ENCODE measurements at places on chromosomes 4 and X. TPM values are rescaled to one million over a fixed set of nuclear protein-coding genes. Genes with fewer than 3 reads are reported as not detected.

- DNase-seq, result no peak
Measured at GRCh38 chrX:147920161-147920666, 8.5 kb downstream of the FMR1 start.

DNA sequence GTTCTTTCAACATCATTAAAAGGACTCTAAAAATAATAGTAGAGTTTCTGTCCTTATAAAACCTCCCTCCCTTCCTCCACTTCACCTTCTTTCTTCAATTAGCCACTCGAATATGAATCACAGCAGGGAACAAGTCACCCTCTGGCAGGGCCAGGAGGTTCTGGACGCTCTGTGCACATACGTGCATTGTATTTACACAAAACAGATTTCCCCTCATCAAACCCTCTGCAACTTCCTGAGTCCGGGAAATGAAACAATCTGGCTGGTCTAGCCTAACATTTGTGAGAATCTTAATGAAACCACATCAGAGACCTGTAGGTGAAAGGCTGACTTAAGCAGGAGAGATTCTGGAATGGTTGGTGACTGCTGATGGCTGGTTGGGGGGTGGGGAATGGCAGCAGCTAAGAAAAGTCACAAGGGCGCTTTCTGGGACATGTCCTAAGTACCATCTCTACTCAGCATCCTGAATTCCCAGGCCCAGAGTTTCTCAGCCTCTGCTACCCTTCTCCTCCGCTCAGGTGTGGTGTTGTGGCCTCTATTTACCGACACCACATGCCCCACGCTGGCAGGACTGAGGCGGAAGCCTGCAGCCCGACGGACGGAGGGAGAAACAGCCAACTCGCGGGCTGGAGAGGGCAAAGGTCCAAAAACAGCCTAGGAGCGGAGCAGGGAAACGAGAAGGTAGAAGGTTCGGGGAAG is 1.0 kb downstream of the ZDHHC9 start:
- DNase-seq, result no peak

DNA sequence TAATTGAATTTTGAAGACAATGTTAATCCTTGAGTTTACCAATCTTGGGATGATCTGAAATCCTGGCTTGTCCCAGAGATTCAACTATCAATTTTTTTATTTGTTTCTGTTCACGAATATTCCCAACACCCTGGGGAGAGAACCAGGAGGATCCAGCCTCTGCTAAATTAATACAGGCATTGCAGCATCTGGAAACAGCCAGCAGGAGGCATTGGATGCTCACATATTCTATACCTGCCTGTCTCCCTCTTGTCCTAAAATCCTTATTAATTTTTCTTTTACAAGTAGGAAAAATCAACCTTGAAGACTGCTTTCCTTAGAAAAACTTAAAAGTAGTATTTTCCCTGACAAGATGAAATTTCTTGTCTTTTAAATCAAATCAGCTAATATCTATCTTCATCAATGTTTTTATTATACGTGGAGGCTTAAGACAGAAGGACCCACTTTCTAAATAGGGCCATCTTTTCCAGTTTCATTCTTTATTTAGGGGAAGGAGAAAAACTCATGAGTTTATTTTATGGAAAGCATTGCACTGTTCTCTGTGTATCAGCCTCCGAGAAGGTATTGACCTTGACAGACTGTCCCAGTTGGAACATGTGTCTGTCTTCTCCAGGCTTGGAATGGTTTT is 102.4 kb downstream of the CLNK start:
- no peak for DNase-seq

KLKB1 gene
- total RNA-seq, result not detected

- no peak for DNase-seq
Measured at GRCh38 chrX:40784516-40785151, 49.3 kb upstream of the MED14 start.

RENBP gene
- 7.6 TPM for total RNA-seq

- no peak for DNase-seq
Measured at GRCh38 chr4:148980782-148981480, 538.7 kb upstream of the NR3C2 start.

DNA sequence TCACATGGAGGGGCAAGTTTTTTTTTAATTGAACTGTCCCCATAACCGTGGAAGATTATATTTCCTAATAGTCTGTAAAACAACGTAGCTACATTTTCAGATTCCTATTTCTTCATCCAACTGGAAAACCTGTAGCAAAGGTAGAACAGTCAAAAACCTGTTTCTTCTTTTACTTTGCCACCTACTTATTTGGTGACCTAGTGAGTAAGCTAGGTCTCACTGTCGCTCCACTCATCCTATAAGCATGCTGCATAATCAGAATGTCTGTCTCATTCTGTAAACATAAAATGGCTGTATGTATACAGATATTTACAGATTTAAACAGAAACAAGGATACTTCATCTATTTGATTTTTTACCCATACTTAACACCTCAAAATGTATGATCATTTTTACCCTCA is 20.4 kb downstream of the MAML3 start:
- DNase-seq, result no peak

DNA sequence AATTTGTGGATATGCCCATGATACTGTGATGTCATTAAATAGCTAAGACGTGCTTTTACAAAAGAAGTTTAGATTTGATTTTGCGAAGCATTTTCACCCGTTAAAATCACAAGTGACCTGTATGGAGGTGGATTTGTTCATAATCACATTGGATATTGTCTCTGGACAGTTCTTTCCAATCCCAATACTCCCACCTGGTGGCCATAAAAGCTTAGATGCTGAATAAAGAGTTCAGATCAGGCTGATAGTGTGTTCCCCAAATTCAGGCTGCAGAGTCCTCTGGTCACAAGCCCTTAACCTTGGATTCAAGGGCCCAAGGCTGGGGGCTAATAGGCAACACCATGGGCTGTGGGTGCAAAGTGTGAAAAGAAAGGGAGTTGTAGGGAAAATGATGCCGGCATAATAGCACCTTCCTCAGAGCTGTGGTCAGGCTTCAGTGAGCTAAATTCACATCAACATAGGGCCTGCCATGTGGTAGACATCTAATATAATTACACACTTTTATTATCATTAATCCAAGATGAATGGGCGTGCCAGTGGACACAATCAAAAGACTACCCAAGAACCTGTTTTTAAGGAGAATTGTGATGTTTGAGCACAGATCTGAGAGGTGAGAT is 28.1 kb downstream of the SMIM43 start:
- no peak for DNase-seq

DNA sequence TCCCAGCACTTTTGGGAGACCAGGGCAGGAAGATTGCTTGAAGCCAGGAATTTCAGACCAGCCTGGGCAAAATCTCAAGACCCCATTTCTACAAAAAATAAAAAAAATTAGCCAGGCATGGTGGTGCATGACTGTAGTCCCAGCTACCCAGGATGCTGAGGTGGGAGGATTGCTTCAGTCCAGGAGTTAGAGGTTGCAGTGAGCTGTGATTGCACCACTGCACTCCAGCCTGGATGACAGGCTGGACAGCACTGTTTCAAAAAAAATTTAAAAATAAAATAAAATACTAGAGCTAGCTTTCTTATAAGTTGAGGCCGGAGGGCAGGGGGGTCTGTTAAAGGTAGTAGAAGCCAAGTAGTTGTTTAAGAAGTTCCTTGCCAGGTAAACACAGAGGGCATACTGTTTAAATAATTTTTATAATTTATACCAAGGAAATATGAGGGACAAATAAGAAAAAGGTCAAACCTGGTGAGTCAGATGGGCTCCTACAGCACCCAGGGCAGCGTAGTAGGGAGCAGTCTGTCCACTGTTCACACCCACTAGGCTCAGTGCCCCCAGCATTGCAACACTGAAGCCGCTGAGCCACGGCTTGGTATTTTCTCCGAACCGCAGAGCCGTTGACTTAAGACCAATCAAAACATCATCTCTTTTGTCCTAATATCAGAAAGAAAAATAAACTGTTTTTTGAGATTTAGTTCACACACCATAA is 17.3 kb downstream of the COQ2 start:
- no peak for DNase-seq

AFF2 gene
- 1.0 TPM for total RNA-seq

DNA sequence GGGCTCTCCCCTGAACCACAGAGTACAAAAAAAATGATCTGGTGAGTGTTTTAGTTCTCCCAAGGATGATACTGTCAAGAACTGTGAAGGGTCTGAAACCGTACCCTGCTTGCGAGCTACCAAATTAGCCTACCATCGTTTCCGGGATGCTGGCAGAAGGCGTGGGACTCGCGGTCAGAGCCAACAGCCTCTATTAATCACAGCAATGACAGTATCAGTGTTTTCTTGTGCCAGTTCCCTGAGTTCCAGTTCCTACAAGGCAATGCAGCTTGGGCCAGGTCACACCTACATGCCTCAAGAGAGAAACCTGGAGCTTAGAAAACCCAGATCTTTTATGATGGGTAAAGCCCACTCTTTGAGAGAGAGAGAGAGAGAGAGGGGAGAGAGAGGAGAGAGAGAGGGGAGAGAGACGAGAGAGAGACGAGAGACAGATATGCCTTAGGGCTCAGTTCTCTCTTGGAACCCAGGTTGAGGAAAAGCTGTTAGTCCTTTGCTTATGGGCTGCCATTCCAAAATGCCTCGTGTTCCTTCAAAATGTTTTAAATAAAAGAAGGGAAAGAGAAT is 327.8 kb downstream of the ARHGAP10 start:
- DNase-seq, result no peak

GSX2 gene
- total RNA-seq, result not detected

SSX4 gene
- not detected for total RNA-seq

WAS gene
- 1.2 TPM for total RNA-seq

GRCh38 chrX:55135171-55135570 is 46.4 kb downstream of the PAGE2 start:
- no peak for DNase-seq

ITIH6 gene
- not detected for total RNA-seq

GRCh38 chr4:2507855-2508254 is 28.6 kb upstream of the FAM193A start:
- no peak for DNase-seq

- DNase-seq, result no peak
Measured at GRCh38 chrX:153764786-153765137, 713 bp downstream of the PLXNB3 start.

- no peak for DNase-seq
Measured at GRCh38 chr4:86970447-86971354, 35.9 kb downstream of the AFF1 start.

DUX4 gene
- total RNA-seq, result not detected

GRCh38 chr4:2254665-2255500 is 7.0 kb downstream of the MXD4 start:
- DNase-seq, result no peak

GRCh38 chr4:139115226-139115625 is 61.8 kb downstream of the ELF2 start:
- DNase-seq, result no peak
